ENCODE measurements at places on chromosomes 16 and 17.

DNA sequence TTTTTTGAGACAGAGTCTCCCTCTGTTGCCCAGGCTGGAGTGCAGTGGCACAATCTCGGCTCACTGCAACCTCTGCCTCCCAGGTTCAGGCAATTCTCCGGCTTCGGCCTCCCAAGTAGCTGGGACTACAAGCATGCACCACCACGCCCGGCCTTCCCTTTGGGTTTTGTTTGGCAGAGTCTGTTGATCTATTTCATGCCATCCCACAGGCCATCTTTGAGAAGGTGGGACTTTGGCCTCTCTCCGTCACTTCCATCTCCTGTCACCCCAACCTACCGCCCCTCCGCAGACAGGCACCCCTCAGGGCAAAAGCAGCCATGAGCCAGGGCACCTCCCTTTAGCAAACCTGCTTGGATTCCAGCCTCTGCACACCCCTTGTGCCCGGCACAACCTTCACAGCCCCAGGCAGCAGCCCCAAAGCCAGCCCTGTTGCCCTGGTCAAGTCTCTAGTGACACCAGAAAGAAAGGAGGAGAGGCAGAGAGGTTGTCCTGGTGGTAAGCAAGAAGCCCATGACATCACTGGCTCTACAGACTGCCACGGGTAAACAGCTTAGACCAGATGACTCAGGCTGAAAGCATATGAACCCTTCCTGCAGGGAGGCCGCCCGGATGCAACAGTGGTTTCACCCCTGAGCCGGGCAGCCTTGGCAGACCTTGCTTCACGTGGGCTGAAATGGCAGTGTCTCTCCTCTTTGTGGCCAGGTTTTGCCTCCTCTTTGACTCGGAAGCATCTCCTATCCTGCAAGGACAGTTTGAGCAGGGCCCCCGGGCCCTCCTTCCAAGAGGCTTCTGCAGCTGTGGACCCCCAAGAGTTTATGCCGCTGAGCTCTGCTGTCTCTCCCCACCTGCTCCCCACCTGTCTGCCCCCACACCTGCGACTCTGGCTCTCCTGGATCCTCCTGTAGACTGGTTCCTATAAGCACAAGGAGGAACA, 8.1 kb upstream of the TIMP2 start:
- DNase-seq = no peak

GRCh38 chr16:19898924-19899604, 14.4 kb upstream of the GPRC5B start:
- DNase-seq = peak; percentile 18

GRCh38 chr17:34720760-34721159, 141.4 kb downstream of the TMEM132E start:
- no peak for DNase-seq

DNA sequence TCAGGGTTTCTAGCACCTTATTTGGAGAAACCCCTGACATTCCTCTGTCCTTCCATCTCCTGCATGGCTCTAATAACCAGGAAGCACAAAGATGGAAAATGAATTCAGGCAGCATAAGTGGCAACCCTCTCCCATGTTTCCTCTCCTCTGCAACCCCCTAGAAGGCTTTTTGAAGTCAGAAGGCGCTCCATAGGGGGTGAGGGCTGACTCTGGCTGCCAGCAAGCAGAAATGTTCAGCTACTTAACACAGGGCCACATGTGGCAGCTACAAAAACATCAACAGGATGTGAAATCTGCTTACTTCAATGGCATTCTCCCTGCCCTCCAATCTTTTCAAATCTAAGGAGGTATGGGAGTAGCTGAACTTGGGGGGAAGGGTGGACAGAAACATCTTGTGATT, 55.2 kb upstream of the IRX5 start:
- DNase-seq = no peak

DNA sequence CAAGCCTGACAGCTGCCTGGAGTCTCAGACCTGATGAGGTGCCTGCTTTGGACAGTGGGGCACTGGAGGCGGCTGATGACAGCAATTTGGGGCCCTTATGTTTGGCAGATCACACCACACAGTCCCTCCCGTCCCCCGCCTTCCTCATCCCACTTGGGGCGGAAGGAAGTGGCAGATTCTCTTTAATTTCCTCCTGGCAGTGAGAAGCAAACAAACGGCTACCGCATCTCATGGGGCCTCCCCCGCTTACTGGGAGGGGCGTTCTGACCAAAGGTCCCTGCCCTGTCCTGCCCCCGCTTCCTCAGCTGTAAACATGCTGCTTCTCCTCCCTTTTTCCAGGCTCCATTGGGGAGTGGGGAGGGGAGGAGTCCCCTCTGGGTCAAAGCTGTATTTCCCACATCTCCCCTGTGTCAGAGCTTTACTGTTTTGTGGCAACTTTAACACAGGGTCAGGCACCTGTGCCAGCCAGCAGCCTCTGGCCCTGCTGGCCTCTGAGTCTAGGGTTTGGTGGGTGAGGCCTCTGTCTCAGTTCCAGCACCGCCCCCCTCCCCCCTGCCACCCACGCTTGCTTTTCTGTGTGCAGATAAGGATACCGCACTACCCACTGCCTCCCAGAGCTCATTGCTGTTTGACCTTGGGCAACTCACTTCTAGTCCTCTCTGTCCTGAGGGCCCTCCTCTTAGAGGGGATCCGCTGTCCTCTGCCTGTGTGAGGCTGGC, 5.4 kb upstream of the NFATC3 start:
- no peak for DNase-seq

GRCh38 chr16:31009120-31009519, 1.3 kb downstream of the STX1B start:
- DNase-seq = no peak
